H4 (cell line): ENCODE measurements at places on chromosomes 16 and 17.
A peak's percentile ranks its signal among the peaks of the same experiment; 100 is the strongest.

DNA sequence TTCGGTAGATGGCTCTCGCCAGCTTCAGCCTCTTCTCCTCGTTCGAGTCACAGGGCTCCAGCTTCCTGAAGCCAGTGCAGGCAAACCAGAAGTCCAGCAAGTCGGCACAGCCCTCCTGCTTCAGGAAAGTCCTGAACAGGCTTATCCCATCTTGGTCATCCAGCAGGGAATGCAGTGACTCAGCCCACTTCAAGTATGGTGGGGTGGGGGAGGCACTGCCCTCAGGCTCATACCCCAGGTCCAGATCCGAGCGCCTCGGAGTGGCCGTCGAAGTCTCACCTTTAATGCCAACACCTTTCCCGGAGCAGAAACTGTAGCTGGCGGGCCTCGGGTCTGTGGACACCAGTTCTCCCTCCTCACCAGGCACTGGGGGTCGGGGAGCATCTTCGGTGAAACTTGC lies 5.9 kb downstream of the AXIN1 start:
- DNase-seq: no peak

DNA sequence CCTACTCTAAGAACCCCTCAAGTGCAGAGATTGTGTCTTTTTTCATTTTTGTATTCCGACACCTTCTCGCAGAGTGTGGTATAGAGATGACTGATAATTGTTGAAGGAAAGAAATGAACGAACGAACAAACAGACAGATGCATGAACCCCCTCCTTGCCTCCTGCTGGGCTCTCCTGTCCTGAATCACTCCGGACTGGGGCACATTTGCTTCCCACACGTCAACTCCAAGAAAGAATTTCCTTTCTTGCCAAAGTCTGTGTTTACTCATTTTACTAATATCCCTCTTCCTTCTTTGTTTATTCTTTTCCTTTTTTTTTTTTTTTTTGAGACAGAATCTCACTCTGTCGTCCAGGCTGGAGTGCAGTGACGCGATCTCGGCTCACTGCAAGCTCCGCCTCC lies 37.5 kb upstream of the BHLHA9 start:
- no peak for DNase-seq

DNA sequence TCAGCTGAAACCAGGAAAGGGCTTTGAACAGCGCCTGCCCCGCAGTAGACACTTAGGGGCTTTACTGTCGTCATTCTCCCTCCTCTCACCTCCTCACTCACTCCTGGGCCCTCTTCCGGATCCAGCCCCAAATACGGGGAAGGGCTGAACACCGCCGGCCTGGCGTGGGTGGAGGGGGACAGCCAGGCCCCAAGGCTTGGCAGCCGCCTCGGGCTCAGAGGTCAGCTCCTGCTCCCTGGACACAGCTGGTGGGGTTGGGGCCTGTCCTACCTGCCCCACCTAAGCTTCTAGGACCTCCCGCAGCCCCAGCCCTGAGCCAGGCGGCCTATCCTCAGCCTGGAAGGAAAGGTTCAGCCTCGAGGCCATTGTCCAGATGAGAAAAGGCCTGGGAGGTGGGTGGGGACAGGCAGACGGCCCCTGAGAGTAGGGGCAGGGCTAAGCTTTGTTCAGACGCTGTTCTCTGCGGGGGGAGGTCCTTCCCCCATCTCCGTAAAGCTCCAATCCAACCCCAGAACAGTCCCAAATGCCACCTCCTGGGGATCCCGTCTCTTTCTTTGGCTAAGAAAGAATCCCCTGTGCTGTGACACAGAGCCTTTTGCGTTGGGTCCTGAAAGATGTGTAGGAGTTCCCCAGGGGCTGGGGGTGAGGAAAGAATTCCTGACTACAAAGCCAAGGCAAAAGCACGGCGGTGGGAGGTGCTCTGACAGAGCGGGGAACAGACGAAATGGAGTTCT lies 881 bp upstream of the LLGL1 start:
- no peak for DNase-seq

GRCh38 chr17:40314584-40314956 lies 5.6 kb downstream of the RARA start:
- DNase-seq: peak; percentile 98

DNA sequence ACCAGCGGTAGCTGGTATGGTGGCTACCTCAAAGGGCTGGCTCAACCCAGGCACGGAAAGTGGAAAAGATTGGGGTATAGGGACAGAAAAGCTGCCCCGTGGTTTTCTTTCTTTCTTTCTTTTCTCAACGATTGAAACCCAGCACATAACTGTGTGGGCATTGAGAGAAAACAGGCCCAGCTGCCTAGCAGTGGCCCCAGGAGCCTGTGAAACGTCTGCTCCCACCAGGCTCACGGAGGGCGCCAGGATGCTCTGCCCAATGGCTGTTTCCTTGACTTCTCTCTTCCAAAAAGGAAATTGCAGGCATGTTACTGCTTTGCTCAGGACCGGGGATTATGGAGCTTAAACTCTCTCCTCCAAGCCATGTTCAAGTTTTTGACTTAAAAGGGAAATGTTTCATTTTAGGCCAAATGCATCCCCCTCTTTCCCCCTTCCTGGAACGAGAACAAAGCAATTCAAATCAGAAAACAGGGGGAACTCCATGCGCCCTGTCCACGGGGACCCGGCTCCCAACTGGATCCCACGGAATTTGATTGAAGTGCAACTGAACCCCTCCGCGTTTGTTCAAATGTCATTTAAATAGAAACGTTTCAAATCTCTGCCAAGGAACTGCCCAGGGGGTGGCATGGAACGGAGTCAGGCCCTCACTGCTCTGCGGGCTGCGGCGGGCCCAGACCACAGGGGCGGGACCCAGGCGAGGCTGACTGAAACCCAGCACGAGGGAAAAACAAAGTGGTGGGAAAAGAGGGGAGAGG lies 133.5 kb downstream of the RGS9 start:
- no peak for DNase-seq

DNA sequence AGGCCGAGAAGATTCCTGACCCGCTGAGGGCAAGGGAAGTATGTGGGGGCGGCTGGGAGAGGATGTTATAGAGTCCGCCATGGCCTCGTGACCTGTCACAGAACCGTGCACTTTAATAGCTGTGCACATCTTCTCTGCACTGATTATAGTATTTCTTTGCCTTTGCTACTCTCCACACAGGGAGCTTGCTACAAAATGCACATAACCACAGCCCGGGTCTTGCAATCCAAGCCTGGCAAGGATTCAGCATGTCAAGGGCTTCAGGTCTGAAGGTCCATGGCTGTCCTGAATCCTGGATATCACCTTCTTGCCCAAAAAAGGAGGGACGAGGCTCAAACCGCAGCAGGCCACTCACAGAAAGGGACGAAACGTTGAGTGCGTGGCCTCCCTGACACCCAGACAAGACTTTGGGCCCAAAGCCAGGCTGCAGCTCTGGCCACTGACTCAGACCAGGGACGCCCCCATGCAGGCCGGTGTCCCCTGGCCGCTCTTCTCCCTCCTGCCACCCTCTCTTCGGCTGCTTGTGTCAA lies 43.7 kb downstream of the USP22 start:
- DNase-seq: no peak

- DNase-seq: no peak
These were observed 64.7 kb downstream of the ABCC12 start for GRCh38 chr16:48091117-48091516.

- DNase-seq: no peak
These were observed 191.9 kb downstream of the MRTFB start for GRCh38 chr16:14263011-14263410.

DNA sequence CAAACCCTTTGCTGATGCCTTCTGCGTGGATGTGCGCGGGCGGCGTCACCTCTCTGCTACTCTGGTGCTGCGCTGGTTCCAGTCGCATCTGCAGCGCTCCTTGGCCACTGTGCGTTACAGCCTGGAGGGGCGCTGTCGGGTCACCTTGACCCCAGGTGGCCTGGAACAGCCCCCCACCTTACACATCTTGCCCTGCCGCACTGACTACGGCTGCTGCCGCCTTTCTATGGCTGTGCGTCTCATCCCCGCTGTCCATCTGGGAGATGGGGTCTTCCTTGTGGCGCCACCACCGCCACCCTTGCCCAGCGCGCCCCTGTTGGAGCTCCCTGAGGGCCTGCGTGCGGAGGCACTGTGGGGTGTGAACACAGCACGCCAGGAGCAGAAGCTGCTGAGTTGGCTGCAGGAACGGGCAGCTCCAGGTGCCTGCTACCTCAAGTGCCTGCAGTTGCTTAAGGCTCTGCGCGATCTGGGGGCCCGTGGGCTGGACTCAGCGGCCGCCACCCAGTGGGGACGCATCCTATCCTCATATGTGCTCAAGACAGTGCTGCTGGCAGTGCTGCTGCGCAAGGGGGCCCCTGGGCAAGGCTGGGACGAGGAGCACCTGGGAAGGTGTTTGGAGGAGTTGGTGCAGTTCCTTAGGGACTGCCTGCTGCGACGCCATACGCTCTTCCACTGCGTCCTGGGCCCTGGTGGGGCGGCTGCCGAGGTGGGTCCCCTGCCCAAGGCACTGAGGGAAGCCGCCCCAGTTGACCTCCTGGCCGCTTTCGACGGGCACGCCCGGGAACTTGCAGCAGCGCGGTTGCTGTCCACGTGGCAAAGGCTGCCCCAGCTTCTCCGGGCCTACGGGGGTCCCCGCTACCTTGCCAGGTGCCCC lies 1.6 kb downstream of the ITPRIPL2 start:
- no peak for DNase-seq

- no peak for DNase-seq
These were observed 47.3 kb downstream of the CCDC42 start for GRCh38 chr17:8697323-8697741.

GRCh38 chr17:70310221-70310672 lies 140.9 kb downstream of the KCNJ2 start:
- no peak for DNase-seq

- DNase-seq: no peak
These were observed 171.4 kb upstream of the DYNLRB2 start for GRCh38 chr16:80369138-80369958.

DNA sequence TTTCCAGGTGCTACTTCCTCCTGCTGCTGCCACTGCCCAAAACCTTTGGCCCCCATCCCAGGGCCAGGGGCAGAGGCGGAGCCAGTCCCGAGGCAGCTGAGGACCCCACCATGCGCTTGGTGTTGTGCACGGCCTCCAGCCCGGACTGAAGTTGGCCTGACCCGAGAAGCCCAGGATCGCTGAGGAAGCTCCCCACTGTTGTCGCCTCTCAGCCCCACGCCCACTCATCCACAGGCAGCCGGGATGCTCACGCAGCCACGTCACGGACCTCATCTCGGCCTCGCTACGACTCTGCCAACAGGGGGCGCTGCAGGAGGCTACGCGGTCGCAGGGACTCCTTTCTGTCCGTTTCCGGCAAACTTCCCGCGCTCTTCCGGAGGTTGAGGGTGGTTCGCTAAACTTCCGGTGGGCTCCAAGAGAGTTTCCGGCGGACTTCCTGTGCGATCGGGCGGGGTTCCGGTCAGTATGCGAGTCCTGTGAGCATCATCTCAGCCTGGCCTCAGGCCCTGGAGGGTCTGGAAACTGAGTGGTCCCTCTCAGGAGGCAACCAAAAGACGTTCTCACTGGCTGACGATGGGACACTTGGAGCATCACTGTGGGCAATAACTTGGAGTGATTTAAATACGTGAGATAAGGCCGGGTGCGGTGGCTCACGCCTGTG lies 12.4 kb downstream of the ZG16B start:
- no peak for DNase-seq

- no peak for DNase-seq
These were observed 488 bp upstream of the NTN3 start for GRCh38 chr16:2470603-2471015.

- no peak for DNase-seq
These were observed 43.6 kb upstream of the MMP2 start for GRCh38 chr16:55435387-55435786.

DNA sequence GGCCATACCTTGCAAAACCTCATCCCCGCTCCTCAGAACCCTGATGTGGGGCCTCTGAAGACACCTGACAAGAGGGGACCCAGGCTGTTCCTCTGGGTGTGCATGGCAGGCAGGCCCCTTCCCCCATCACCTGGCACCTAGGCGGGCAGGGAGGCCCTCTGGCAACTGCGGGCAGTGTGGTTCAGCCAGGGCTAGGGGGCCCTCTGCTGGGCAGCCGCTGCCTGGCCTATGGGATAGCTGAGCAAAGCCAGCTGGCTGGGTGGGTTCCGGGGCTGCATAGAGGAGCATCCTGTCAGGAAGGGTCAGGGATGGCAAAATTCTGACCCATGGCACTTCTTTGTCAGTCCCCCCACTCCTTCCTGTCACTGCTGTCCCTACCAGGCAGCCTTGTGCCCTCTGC lies 228.7 kb upstream of the ASIC2 start:
- no peak for DNase-seq

GRCh38 chr17:12180644-12181261 lies 160.1 kb downstream of the MAP2K4 start:
- DNase-seq: peak; percentile 31

DNA sequence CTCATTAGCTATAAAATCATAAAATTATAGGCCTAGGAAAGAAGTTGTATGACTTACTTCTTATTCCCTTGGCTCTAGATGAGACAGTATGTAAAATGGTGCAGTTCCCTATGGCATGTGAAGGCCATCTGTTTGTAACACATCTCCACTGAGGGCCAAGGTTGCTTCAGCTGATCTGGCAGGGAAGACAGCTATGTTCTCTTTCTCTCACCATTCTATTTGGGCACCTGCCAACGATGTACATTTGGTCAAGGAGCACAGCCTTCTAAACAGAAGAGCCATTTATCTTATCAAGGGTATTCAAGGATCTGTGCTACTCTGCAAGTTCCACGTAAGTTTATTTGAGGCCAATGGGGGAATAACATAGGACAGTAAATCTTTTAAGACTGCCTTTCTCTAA lies 129.8 kb upstream of the TOM1L1 start:
- no peak for DNase-seq

- DNase-seq: no peak
These were observed 23.0 kb upstream of the PLCG2 start for GRCh38 chr16:81755915-81756614.

- no peak for DNase-seq
These were observed 53.4 kb downstream of the ZNF18 start for GRCh38 chr17:11943759-11944347.

GRCh38 chr17:63420868-63421680 lies 25.0 kb downstream of the CYB561 start:
- DNase-seq: no peak

DNA sequence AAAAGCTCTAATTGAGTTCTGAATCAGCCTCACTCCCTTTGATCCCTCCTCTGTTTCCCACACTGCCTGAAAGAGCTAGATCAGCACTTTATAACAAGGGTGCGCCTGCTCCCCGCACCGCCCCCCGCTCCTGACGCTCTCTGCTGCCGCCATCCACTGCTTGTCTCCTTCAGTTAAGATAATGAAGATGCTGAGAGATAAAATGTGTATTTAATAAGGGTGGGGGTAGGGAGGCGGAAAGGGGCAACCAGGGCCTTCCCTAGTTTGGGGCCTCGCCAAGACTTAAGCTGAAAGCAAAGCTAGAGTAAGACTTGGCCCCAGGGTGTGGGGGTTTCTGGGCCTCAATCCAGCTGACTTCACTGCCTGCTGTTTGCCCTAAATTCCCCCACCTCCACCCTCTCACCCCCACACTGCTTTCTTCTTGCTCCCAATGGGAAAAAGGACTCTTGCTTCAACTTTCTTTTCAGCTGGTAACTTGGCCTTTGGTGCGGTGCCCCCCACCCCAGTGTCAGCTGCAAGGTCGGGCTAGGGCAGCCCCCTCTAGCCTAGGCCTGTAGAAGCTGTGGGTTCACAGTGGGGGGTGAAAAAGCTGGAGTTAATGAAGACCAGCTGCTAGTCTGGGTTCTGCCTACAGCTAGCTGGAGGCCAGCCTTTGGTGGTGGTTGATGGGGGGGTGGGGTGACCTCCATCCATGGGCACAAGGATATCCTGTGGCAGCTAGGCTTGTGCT lies 1.8 kb upstream of the RARA start:
- peak; percentile 82 for DNase-seq
